CD4-positive, alpha-beta T cell treated with Interleukin-17A for 4 hours (primary cell): ENCODE measurements at places on chromosomes 16 and 17.

- DNase-seq = no peak
These were observed 92.8 kb downstream of the IRX3 start for GRCh38 chr16:54193665-54194333.

DNA sequence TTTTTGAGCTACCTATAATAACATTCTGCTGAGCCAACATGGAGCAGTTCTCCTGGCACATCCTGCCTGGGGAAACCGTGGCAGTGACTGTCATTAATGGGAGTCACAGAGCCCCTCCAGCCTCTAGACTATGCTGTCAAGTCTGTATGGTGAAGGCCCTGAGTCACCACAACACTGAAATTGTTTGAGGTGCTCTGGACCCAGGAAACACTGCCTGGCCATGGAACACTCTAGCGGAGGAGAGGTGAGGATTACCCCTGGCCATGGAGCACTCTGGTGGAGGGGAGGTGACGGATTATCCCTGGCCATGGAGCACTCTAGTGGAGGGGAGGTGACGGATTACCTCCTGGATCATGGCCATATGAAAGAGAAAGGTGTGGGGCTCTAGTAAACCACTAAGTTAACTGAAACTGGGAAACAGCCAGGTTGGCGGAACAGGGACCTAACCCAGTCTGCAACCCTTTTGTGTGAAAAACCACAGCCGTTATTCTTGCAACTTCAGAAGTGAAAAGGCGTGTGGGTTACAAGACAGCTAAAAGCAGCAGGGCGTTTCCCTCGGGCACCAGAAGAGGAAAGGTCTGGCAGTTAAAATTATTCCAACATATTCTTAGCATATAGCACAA is 156.7 kb downstream of the KCNJ12 start:
- no peak for DNase-seq

DNA sequence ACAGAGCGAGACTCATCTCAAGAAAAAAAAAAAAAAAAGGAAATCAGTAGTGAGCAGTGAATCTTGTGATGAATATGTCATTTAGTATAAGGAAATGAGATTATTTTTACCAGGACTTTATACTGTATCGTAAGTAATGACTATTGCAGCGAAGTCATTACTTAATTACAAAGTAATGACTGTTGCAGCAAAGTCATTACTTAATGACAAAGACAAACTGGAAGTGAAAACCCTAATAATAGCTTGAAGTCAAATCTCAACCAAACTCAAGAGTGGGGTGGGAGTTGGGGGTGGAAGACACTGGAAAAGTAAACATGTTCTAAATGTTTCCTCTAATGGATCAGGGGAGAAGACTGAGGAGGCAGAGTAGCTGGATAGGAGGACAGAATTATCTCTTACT is 76.5 kb downstream of the ARHGAP44 start:
- DNase-seq = no peak

- DNase-seq = no peak
These were observed 837 bp downstream of the LRRC59 start for GRCh38 chr17:50396261-50397110.

DNA sequence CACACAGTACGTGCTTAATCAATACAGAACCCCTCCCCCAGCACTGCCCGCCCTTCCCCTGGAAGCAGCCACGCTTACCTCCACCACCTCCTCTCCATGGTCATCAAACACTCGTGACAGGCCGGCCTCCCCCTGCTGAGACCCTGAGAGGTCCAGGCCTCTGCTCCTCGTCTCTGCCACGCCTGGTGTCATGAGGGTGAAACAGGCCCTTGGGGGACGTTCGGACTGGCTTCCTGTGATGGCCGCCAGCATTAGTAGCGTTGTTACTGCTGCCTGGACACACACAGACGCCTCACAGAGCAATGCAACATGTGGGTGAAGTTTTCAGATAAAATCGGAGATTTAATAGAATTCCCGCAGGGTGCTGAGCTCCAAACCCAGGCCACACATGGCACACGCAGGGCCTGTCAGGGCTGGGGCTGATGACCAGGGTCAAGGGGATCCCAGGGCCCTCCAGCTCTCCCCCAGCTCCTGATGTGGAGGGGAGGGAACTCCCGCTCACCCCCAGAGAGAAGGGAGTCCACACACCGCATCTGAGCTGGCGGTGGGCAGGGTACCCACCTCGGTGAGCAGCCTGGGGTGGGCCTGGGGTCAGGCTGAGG is 15.9 kb upstream of the SLC38A10 start:
- DNase-seq = no peak

DNA sequence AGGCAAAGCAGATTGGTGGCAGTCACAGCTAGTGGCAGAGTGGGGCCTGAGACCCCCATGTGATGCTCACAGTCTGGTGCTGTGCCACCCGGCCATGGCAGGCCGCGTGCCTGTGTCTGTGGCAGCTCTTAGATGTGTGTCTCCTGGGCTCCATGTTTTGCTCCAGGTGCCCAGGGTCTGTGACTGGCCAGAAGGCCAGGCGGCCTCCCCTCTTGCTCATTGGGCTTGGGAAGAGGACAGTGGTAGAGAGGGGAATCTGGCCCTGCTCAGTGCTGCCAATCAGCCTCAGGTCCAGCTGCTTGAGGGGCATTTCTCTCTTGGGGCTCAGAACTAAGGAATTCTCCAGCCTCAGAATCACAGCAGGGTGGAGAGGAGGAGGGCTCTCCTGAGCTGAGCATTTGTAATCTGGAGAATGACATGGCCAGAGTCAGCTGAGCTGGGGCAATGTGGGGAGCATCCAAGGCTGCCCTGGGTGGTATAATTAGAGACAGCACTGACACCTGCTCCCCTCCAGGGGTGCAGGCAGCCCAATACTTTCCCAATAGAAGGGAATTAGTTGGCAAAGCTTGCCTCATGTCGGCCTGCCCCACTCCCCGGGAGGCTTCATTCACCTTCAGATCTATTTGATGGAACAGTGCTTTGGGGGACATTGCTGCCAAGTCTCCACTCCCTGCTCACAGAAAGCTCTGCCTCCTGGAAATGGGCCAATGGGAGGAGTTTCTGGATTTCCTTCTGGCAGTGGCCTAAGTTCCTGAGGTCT is 2.7 kb upstream of the LASP1NB start:
- DNase-seq = no peak

- DNase-seq = peak; percentile 53
These were observed 1.2 kb upstream of the YPEL2 start for GRCh38 chr17:59330053-59330942.

DNA sequence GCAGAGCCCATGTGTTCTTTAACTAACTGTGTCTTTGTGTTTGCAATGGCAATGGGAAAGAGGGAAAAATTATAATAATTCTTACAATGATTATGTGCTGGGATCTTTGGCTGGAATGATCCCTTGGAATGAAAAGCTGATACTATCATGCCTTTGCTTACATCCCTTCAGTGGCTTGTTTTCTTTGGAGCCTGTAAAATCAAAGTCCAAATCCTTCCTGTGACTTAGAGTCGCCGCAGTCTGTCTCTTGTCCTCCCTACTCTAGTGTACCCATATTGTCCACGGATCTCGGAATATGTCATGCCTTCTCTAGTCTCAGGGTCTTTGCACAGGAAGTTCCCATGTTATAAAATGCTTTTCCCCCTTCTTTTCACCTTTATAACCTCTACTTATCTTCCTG is 111.7 kb upstream of the MAF start:
- no peak for DNase-seq

- DNase-seq = no peak
These were observed 7.9 kb upstream of the PLEKHG4 start for GRCh38 chr16:67271446-67271845.

DNA sequence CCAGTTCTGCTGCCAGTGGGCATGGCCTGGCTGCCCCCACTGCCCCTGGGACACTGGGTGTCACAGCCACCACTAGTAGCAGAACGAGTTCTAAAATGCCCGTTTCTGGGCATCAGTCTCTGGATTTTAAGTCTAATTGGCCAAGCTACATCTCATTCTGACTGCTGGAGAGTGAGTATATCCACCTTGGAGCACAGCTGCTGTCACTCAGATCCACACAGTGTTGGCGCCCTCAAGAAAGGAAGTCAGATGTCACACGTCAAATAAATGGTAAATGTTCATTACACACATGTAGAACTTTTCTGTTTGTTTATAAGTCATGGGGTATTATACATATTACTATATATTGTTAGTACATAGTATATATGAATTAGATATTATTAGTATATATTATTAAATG is 19.4 kb downstream of the GNGT2 start:
- no peak for DNase-seq

DNA sequence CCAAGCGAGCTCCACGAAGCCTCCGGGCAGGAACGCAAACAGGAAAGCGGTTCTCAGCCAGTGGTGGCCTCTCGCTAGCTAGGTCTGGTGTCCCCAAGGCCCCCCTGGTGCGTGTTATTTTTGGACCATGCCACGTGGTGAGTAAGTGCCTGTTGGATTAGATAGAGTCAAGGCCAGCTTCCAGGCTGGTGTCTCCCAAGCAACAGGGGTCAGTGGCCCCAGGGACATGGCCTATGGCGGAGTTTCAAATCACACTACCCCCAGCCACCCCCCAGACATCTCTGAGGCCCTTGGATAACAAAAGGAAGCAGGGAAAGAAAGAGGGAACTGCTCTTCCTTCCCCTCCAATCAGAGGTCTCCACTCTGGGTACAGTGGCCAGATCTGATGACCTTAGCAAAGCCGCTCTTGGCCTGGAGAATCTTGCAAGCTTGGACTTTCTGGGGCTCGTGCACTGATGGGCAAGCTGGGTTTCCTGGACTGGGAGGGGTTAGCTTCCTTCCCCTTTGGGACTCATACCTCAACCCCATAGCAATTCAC is 58.2 kb downstream of the MAF start:
- no peak for DNase-seq

- no peak for DNase-seq
These were observed 469.9 kb upstream of the CDH5 start for GRCh38 chr16:65896448-65897153.

GRCh38 chr16:81796035-81796434 is 16.9 kb downstream of the PLCG2 start:
- no peak for DNase-seq

- DNase-seq = no peak
These were observed 683.5 kb downstream of the MAF start for GRCh38 chr16:78916928-78917545.

- DNase-seq = no peak
These were observed 13.6 kb upstream of the CCL22 start for GRCh38 chr16:57345021-57345420.

DNA sequence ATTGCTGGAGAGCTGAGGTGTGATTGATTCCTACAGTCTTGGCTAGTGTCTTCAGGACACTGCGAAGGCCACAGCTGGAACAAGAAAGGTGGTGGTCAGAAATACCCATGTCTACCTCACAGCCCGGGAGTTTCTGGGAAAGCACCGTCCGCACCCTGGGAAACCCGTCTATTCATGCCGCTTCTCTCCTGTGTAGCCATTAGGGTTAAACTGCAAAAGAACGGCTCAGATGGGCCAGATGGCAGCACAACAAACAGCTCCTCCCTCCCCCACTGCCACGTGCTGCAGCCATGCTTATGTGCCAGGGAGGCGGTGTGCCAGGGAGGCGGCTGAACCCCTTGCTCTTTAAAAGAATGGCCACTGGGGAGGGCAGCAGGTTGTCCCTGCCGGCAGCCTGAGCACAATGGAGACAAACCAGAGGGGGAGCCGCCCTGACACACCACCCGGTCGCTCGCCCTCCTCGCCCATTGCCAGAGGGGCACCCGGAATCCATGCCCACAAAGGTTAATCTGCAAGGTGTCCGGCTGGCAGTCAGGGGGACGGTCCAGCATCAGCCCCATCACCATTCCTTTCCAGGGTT is 65.2 kb downstream of the CYTH1 start:
- peak; percentile 50 for DNase-seq

DNA sequence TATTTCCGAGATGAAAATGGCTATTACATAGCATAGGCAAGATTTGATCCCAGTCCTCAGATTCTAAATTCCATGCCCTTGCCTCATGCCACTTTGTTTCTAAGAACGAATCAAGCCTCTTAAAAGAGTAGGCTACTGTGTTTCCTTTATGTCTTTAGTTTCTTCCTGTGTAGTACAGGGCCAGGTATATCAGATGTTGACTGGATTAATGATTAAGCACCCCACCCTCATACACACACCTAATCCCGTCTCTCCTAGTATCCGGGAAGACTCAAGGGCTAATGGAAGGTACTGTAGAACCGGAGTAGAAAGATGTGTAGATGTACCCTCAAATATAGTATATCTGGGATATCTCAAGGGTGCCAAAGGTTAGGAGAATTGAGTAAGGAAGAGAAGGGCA is 6.7 kb downstream of the TOM1L1 start:
- DNase-seq = no peak

GRCh38 chr17:1941272-1942065 is 83.7 kb downstream of the RTN4RL1 start:
- DNase-seq = no peak

GRCh38 chr17:29705386-29705785 is 82.7 kb upstream of the CORO6 start:
- no peak for DNase-seq

DNA sequence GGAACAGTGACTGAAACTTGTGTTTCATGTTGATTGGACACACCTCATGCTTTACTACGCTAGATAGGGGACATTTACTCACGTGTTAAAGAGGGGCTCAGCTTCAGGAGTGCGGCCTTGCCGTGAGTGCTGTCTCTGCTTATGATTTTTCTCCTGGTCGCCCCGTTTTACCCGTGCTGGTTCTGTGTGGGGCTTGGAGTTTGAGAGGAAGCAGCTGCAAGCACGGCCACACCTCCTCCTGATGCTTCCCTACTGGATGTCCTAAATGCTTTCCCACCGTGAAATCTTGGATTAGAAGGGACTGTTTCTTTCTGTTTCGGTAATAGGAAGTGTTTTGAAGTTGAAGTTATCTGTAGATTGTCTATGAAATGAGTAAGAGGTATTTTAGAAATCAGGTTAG is 54.0 kb upstream of the ZNF750 start:
- no peak for DNase-seq

GRCh38 chr17:80673152-80673920 is 128.7 kb downstream of the RPTOR start:
- peak; percentile 42 for DNase-seq

GRCh38 chr16:30535777-30536190 is 1.1 kb upstream of the ZNF747 start:
- DNase-seq = peak; percentile 77

DNA sequence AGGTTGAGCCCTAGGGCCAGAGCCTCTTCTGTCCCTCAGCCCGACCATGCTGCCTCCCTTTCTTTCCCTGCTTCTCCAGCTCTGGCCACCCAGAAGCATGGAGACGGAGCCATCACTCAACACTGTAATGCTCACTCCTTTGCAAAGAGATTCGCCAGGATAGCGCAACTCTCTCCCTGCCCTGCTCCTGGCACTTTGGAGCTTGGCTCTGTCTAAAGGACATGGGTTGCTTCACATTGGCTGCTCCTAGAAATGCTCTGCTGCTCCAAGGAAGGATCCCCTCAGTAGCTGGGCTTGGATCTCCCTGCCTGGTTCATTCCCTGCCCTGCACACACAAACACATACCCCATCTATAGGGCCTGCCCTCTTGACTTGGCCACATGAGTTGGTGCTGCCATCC is 76.0 kb downstream of the CLEC16A start:
- no peak for DNase-seq
